ENCODE measurements at places on chromosomes 2 and 18.

GRCh38 chr2:99771681-99772333 is 282.0 kb upstream of the REV1 start:
- DNase-seq, result no peak

- no peak for DNase-seq
Measured at GRCh38 chr2:232925153-232925820, 55.2 kb downstream of the SNORC start.

- DNase-seq, result no peak
Measured at GRCh38 chr18:55582325-55582724, 5.7 kb downstream of the TCF4 start.

- DNase-seq, result no peak
Measured at GRCh38 chr2:3301001-3301400, 76.6 kb downstream of the EIPR1 start.

DNA sequence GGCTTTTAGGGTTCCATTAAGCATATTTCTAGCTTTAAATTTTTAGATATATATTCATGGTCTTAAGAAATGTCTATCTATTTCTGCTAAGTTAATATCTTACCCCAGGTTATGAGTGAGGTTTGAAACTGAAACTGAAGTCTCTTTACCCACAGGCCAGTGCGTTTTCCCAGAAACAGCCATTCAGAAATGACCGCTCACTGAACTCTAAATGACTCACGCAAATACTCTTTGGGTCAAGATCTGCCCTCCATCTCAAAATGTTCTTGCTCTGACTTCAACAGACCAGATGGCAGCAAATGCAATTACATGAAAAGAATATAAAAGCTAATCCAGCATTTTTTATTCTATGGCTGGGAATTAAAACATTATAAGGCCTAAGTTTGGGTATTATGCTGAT is 315.2 kb downstream of the TDRD15 start:
- DNase-seq, result peak; percentile 37

DNA sequence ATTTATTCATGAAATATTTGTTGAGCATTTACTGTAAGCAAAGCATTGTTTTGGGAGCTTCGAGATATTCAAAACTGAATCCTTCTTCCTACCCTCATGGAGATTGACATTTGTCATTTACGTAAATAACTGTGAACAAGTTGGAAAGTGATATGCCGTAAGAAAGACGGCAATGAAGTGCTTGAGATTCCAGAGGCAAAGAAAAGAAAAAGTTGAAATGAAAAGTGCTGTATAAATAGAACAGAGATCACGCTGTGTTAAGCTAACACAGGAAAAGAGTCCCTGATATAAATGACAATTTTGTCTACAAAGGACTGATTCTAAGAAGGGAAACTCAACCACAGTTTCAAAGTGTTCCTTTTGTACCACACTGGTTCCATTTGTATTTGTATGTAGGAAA is 1.8 kb downstream of the CHRNA1 start:
- no peak for DNase-seq

DNA sequence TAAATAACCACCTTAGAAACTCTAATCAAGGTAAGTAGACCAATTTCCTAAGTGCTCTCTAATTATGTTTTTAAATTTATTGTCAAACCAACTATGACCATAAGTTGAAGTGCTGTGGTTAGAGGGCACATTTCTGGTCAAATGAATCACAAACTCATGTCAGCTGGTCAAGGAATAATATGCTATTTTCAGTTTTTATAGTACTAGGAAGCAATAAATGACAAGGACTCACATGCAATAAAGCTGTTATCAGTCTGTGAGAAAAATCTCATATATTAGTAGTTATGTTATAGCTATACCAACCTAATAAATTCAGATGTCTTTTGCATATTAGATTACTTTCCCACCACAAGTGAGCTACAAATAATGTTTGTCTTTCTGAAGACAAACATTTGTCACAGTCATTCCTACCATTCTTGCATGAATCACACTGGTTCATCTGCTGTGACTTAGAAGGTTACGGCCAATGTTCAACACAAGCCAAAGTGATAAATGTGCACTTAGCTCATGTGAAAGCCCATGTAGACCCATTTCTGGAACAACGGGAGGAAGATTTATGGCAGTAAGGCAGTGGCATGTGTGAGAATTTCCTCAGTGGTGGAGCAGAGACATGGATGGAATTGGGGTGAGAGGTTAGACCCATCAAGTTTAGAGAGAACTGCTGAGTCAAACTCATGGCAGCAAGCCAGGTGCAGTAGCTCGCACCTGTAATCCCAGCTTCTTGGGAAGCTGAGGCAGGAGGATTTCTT is 27.4 kb upstream of the CCNYL1 start:
- no peak for DNase-seq

DNA sequence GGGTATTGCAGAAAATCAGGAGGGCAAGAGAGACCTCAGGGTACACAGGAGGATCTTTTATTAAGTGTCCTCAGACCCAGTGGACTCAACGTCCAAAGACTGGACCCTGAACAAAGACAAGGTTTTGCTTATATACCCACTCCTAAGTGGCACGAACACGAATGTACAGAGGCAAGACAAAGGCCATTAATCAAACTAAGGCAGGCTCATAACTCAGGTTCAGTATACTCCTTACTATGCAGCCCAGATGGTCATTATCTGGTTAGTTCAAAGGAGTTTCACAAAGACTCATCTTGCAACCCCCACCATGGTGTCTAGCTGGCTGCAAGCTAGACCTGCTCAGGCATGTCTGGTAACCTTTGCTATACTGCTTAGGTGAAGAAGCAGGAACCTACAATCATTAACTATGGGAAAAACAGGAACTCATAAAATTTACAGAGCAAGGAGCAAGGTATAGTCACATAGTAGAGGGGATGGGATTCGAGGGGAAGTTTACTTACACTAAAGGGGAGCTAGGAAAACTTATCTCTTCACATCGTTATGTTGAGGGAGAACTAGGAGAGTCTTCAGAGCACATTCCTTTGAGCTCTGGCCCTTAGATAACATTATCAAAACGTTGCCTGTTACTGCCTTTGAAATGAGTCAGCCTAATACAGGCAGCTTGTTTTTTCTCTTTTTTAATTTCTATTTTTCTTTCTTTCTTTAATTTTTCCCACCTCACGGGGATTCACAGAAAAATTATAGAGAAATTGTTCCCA is 33.9 kb downstream of the SLC4A3 start:
- DNase-seq, result no peak

DNA sequence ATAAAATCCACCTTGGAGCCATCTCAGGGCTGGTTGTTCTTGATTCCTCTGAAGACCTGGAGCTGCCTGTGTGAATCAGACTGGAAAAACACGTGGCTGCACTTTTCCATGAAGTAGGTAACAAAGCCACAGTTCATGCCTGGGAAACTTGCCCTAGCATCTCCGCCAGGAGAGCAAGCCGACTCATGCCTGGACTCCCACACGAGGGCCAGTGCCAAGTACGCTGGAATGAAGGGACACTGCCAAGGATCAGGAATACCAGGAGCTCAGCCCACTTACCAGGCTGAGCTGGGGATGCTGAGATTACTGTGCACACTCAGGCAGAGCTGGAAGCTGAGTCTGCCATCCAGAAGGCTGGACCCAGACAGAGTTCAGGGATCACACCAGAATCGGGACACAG is 10.9 kb upstream of the FHL2 start:
- DNase-seq, result no peak

DNA sequence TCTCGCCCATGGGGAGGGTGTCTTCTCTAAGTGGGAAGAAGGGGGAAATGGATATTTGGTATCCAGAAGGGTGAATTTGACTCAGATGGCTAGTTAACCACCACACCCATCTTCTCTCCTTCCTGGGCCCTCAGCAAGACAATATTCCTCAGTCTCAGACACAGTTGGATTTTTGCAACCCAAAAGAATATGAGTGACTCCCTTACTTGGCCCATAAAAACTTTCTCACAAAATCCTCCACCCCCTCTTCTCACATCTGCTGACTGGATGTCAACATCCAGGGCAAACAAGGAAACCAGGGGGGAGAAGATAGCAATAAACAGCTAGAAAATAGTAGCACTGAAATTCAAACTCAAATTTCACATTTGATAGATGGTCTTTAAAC is 35.3 kb upstream of the GCC2 start:
- DNase-seq, result no peak

DNA sequence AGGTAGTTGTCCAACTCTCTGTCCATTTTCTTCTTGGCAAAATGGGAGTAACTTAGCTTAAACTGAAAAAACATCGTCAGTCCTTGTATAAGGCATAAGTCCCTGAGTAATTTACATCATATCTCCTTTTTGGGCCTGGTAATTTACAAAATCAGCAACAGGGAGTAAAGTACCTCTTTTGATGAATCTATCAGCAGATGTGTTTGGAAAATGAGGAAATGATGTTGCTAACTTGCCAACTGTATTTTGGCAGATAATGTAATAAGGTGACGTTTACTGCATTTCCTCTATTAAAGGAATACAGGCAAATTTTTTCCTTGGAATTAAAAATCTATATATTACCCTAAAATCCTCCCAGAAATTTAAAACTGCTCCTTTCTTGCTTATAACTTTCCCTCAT is 29.2 kb downstream of the ANKRD44 start:
- DNase-seq, result no peak

DNA sequence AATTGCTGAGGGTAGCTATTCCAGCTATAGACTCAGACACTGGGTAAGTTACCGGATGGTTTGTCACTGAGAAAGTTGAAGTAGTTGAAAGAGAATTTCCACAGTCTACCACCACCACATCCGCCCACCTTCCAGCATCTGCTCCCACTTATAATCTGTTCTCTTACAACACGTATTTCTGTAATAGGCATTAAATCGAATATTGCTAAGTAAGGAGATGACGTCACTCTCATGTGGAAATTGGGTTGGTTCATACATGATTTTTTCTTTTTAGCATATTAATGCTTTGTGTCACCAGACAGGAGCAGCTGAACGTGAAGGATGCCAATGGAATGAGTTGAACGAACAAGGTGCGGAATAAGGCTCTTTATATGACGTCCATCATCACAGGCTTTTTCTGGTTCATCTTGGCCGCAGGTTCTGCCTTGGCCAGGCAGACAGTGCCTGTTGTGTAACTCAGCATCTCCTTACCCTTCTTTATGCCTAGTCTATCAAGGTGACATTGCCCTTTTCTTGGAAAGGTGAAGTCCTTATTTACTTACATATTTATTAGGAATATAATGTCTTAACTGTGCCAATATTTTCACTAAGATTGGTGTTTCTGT is 45.9 kb downstream of the THUMPD2 start:
- DNase-seq, result no peak

DNA sequence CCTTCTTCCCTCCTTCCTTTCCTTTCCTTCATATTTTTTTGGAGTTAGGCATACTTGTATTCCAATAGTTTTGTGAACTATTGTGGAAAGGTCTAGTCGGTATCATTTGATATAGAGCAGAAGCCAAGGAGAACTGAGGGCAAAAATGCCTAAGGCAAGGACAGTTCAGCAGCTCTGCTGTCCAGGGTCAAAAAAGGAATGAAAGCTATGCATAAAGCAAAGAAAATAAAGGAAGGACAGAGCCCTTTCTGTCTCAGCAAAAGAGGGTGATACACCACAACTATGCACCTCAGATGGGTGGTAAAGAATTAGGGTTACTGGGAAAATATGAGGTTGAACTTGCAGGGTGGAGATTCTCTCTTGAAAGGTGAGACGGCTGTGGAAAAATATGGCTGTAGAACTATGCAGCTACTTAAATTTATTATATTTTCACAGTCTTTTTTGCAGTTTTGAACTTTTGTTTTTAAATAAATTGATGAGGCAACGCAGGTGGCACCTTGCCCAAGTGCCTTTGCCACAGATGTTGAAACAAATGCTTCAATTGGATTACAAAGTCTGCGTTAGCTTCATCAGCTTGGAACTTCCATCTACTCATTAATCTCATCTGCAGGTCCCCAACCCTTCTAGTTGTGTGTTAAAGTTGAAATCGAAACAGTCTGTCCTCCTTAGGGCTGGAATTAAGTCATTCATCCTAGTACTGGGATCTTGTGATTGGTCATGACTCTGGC is 20.8 kb downstream of the LHCGR start:
- DNase-seq, result no peak

DNA sequence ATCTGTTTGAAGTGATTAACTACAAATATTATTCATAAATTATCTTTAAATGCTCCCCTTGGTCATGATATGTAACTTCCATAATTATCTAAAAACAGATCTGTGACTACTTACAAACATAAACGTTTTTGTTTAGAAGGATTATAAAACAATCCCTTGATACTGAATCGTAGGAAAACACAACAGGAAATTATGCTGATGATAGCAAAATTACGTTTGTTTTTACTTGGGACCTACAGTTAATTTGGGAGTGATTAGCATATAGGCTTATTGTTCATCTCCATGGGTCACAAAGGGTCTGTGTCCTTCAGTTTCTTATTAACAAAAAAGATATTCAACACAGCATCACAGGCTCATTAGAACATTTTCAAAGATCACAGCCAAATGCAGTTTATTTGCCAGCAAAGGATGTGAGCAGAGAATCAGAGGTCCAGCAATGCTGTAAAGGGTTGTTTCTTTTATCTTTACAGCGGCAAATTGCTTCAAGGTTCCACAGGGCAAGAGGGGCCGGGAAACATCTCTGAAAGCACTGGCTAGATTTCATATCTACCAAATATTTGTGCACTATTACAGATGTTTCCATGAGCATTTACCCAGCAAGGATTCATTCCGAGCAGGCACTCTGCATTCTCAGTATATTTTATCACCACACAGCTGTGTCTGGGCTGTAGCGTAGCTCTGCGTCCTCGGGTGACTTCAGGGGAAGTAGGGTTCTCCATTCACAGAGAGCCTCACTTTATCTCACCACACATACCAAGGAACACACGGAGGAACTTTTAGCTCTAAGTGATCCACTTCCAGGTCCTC is 4.1 kb downstream of the CCDC195 start:
- no peak for DNase-seq

GRCh38 chr2:24182507-24182906 is 7.7 kb downstream of the FAM228A start:
- no peak for DNase-seq

- no peak for DNase-seq
Measured at GRCh38 chr18:74512321-74513053, 16.3 kb downstream of the CNDP2 start.

DNA sequence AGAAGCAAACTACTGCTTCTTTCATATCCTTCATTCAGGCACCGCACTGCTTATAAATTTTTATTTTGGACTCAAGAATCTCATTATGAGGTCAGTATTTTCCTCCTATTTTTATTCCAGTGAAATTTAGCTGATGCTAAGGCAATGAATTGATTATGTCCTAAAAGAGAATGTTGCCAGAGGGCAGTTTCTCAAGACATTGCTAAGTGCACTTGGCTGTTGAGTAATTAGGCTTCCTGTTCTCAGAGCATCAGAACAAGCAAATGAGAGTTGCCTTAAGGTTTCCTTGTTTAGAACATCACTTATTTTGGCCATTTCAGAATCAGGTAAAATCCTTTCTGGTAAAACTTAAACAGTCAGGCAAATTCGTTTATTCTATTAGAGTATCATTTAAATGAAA is 548.6 kb upstream of the ZEB2 start:
- DNase-seq, result no peak

DNA sequence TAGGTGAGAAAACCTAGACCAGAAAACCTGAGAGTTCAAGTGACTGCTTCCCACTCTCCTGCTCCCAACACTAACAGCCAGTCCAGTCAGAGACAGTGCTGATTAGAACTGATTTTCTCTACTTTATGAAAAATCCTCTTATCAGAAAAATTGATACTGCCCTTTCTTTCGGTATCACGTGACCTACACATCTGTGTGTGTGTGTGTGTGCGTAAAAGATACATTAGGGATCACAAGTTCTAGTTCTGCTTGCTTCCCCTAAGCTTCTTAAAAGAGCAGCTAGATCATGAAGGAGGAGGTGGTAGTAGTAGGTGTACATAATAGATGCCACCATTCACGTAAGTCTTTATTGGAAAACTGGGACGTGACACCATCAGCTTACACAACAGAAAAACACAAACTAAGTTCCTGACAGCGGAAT is 1.5 kb downstream of the ARL5A start:
- no peak for DNase-seq

GRCh38 chr2:176817061-176817565 is 395.5 kb upstream of the HNRNPA3 start:
- DNase-seq, result no peak
